Activated CD4-positive, alpha-beta T cell treated with anti-CD3 and anti-CD28 coated beads for 24 hours (primary cell): ENCODE measurements at places on chromosomes 12 and 14.
A peak's percentile ranks its signal among the peaks of the same experiment; 100 is the strongest.

GRCh38 chr12:75754698-75755097 lies 243.3 kb upstream of the KRR1 start:
- no peak for DNase-seq

DNA sequence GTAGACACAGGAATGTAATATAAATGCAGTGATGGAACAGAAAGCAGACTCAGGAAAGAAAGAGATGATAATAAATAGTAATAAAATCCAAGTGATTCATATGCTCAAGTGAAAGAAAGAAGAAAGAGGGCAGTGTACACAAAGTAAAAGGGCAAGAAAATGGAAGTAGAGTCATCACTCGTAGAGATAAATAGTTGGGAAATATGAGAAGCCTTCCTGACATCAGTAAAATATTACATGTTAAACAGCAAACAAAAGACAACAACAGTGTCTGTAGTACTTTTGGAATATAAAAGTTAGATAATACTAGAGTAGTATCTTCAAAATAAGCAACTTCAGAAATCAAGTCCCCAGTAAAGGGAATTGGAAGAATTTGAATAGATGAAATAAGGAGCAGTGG lies 412.3 kb downstream of the RAD51B start:
- no peak for DNase-seq

DNA sequence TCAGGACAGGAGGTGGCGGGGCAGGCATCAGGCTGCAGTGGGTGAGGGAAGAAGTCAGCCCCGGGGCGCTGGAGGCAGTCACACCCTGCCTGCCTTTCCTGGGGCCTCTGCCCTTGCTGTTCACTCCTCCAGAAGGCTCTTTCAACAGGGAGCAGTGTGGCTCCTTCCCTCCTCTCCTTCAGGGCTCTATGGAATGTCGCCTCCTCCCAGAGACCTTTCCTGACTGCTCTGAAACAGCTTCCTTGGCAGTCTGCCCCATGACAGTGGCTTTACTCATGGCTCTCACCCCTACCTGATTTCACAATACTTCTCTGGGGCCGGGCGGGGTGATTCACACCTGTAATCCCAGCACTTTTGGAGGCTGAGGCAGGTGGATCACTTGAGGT lies 7.1 kb downstream of the RHOF start:
- no peak for DNase-seq

- DNase-seq: no peak
Measured at GRCh38 chr14:86217523-86217922, 687.6 kb downstream of the FLRT2 start.

DNA sequence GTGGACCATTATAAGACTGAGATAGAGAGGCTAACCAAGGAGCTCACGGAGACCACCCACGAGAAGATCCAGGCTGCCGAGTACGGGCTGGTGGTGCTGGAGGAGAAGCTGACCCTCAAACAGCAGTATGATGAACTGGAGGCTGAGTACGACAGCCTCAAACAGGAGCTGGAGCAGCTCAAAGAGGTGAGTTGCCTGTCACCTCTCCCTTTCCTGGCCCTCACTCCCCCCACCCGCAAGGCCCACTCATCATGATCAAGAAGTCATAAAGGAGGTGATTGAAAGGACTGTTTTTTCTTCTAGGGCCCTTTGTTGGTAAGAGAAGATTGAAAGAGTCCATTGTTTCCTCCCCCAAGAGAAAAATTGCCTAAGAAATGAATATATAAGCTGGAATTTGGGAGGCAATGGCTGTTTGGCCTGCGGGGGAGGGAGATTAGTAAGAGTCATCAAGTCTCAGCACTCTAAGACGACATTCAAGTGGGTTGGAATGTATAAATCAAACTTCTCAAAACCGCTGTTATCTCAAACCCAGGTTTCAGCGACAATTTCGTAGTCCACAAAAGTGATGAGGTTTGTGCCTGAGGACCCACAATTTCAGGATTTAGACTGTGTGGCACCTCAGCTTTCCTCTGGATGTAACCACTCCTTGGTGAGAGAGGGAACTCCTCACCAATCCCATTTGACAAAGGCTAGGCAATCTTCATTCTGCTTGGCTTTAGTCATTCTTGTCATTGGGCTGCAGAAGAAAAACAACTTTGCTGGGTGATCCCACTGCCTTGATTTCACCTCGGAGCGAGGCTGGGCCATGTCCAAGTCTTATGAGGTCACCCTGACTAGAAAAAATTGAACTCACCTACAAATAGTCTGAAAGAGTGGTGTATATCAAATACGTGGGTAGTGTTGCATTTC lies 966 bp downstream of the BICD1 start:
- peak; percentile 11 for DNase-seq

DNA sequence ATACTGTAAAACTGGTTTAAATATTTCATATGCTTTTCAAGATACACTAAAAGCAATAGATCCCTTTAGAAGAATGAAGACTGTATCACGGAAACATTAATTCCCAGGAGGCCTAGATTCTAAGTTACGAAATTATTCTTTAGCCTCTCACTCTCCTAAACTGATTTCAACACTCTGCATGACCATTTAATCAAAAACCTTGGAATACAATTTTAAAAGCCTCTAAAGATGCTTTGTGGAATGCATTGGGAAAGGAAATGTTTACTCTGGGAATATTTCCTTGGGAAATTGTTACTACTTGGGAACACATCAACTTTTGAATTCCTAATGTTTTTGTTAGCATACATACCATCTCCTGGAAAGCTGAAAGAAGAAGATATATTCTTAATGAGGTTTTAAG lies 255.7 kb upstream of the FAR2 start:
- no peak for DNase-seq

- DNase-seq: no peak
Measured at GRCh38 chr14:58699681-58700205, 62.0 kb downstream of the DACT1 start.

- no peak for DNase-seq
Measured at GRCh38 chr14:95597784-95598211, 62.9 kb downstream of the GLRX5 start.

- no peak for DNase-seq
Measured at GRCh38 chr12:46468160-46468559, 95.6 kb upstream of the SLC38A2 start.

GRCh38 chr12:12899530-12900380 lies 8.4 kb downstream of the GPRC5A start:
- DNase-seq: peak; percentile 46

DNA sequence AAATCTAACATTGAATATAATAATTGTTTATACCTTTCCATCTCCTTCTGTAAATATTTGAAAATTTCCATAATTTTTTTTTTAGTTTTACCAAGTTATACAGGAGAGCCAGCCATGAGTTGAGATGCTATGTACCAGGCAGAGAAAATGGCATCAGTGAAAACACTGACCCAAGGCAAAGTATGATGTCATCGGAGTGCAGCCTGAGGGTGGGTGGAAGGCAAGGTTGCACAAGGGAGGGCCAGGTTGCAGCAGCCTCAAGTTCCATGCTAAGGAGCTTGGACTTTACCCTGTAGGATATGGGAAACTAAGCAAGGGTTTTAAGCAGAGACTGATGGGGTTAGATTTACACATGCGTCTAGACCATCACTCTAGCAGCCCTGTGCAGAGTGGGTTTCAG lies 441.1 kb downstream of the BCAT1 start:
- no peak for DNase-seq

DNA sequence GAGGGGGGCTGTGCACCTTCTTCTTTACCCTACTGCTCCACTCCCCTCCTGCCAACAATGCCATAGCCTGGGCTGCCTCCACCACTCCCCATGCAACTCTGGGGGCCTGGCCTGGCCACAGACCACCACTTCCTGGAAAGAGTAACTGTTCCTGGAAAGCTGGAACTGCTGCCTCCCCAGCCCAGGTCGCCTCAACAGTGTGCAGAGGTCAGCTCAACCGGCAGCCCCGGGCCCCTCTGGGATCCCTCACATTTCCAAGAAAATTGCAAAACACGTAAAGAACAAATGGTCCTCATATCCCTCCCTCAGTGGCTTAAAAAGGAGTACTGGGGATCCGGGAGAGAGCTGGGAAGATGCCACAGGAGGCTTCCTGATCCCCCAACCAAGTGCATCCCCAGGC lies 22.4 kb upstream of the DIO3 start:
- DNase-seq: no peak

DNA sequence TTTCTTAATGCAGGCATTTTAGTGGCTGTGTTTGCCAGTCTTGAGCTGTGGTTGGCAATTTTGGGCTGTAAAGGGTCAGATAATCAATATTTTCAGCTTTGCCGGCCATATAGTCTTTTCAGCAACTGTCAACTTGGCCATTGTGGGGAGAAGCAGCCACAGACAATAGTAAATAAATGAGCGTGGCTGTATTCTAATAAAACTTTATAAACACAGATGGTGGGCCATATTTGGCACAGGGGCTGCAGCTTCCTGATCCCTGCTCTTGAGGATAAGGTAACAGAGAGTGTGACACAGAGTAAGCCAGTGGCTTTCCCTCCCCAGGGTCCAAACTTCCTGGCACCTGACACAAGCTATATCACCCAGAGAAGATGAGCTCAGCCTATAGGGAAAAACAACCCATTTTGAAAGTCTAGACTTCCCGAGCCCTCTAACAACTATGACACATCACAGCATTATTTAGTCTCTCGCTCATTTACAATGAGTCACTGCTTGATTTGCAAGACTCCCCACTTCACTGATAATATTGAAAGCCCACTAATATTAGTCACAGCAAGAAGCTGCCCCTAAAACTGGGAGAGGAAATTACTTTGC lies 163.1 kb upstream of the TMPO start:
- DNase-seq: no peak

DNA sequence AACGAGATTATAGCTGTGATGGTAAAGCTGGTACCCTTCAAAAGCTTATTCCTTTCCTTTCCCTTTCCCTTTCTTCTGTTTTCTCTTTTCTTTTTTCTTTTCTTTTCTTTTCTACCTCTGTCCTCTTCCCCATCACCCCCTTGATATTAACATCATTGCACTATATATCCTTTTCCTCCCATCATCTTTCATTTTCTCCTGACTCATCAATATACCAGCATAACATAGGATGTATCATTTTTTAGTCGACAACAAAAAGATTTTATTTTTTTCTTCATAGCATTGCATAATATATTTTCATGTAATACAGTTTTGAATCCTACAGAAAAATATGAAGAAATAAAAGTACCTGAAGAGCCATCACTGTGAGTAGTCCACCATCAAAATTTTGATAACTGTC lies 230.6 kb downstream of the RAD51B start:
- no peak for DNase-seq

DNA sequence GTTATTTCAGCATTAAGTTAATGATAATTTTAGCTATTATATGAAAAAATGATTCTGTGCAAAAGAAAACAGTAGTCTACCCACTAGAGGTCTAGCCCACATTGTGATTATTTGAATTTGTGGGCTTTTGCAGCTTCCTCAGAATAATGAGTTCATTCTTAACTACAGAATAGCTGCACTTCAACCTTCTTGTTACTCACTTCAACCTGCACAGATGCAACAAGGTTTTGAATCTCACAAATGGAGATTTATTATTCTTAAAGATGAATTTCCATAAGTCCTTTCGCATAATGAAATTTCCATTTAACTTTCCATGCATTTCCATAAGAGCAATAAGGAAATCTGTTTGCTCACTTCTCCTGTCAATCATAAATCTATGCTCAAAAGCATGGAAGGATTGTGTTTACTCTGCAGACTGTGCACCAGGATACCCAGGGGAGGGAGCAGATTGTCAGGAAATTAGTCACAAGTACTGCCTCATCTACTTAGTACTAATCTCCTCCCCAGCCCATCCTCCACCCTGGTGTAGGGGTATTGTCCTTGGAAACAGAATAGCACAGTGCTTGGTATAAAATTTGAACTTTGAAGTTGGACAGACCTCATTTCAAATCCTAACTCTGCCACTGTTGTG lies 24.1 kb downstream of the PTGER2 start:
- no peak for DNase-seq

- no peak for DNase-seq
Measured at GRCh38 chr12:50110762-50111351, 1.2 kb upstream of the COX14 start.

GRCh38 chr12:110033888-110034287 lies 14.4 kb downstream of the C12orf76 start:
- no peak for DNase-seq

- no peak for DNase-seq
Measured at GRCh38 chr14:68011406-68012028, 191.9 kb downstream of the RAD51B start.

GRCh38 chr12:66491853-66492252 lies 187.0 kb downstream of the GRIP1 start:
- no peak for DNase-seq
